Osteocyte (in vitro differentiated cells): ENCODE measurements at places on chromosomes 6 and 20. TPM values are rescaled to one million over a fixed set of nuclear protein-coding genes. Genes with fewer than 3 reads are reported as not detected.

Gene OR2J3
- total RNA-seq, result not detected in 2 replicates

- peaks cover 5% of the 10 kb centered on the region for H3K36me3 ChIP-seq
- peaks cover 15% of the 10 kb centered on the region for H3K4me1 ChIP-seq
- no peaks in the 10 kb centered on the region for H3K27me3 ChIP-seq
- DNase-seq, result no peak
- no peak overlapping the region for H3K4me3 ChIP-seq
Observed at GRCh38 chr6:20572940-20573339, 38.7 kb downstream of the CDKAL1 start.

DNA sequence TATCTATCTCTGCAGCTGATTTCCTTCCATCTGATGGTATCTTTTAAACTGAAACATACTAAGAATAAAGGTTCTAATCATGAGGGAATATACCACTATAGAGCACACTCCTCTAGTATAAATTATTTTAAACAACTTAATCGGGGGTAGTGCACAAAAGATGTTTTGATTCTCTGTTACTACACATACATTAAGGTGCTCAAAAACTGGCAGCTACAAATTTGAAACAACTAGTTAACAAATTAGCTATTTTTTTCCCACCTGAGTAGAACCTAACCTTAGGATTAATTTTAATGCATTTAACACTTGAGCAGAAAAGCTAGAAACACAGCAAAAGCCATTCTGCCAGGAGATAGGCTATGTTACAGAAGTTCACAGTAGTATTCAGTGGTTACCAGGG, 23.0 kb downstream of the CCNC start:
- H3K27me3 ChIP-seq, result no peaks in the 10 kb centered on the region
- no peaks in the 10 kb centered on the region for H3K4me1 ChIP-seq
- H3K4me3 ChIP-seq, result no peak overlapping the region
- H3K36me3 ChIP-seq, result peaks cover 51% of the 10 kb centered on the region

DNA sequence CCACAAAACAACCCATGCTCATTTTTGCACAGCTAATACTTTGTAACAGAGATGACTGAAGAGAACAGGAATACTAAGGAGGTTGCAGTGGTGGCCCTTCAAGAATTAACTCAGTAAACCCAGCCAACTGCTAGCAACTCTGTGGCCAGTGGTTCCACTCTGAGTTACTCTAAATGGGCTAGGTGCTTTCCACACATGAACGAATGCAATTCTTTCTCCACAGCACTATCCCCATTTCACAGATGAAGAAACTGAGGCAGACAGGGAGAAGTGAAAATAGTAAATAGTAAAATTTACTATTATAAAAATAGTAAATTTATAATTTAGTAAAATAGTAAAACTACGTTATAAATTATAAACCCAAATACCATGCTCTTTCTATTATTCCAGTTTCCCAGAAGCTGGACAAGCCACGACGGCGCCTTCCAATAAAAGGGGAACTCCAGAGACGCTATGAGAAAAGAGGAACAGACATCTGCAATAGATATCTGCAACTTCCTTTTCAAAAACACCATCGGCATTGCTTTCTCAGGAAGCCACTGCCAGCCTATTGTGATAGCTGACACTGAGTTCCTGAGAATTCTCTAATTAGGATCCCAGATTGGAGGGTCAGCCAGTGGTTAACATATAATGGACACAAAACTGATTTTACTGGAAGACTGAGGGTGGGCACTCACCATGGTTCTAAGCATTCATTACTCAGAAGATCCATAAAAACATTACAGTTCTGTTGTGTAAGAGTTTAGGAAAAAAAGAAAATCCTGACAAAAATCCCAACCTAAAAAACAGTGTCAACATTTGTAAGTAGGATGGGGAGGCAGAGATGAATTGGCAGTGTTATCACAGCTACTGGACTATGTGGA, 16.2 kb downstream of the FKBP1A start:
- peak; percentile 17 for DNase-seq
- H3K27me3 ChIP-seq, result no peaks in the 10 kb centered on the region
- no peak overlapping the region for H3K27ac ChIP-seq
- H3K4me3 ChIP-seq, result no peak overlapping the region

GRCh38 chr6:134235937-134236751, 81.8 kb downstream of the SGK1 start:
- no peak overlapping the region for H3K27ac ChIP-seq
- no peaks in the 10 kb centered on the region for H3K36me3 ChIP-seq

DNA sequence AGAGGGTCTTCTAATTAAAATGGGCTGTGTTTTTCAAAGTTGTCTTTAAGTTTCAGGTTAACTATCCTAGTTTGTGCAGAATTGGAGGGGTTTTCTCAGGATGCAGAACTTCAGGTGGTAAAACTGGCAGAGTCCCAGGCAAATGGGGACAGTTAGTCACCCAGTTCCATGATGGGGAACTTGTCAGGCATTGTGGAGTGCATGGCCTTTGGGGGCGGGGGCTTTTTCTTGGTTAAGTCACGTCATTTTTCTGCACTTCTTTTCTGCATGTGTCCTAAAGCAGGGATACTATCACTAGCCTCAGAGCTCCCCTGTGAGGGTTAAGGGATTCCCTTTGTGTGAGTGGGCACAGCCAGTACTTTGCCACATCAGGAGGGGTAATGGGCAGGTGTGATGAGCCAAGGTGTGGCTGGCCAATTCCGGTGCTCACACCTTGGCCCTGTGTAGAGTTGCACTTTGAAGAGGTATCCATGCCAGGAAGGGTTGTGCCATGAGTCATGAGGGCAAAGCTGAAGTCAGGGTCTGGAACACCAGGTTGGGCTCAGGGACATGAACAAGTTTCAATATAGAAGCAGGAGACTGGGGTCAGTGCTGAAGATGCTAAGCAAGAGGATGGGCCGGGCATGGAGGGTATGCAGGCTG, 126.0 kb upstream of the RREB1 start:
- no peak overlapping the region for H3K27ac ChIP-seq
- DNase-seq, result no peak
- peaks cover 2% of the 10 kb centered on the region for H3K27me3 ChIP-seq
- no peaks in the 10 kb centered on the region for H3K36me3 ChIP-seq
- no peak overlapping the region for H3K4me3 ChIP-seq

- H3K27ac ChIP-seq, result no peak overlapping the region
- H3K27me3 ChIP-seq, result no peaks in the 10 kb centered on the region
- no peak for DNase-seq
- H3K4me3 ChIP-seq, result no peak overlapping the region
- peaks cover 4% of the 10 kb centered on the region for H3K36me3 ChIP-seq
Observed at GRCh38 chr6:161011492-161012480, 20.2 kb downstream of the MAP3K4 start.

DNA sequence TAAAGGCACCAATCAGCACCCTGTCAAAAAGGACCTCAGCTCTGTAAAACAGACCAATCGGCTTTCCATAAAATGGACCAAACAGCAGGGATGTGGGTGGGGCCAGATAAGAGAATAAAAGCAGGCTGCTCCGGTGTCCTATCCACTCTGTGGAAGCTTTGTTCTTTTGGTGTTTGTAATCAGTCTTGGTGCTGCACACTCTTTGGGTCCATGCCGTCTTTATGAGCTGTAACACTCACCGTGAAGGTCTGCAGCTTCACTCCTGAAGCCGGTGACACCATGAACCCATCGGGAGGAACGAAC, 7.3 kb upstream of the PXDC1 start:
- DNase-seq, result no peak
- H3K27me3 ChIP-seq, result no peaks in the 10 kb centered on the region
- peak overlapping the region; percentile 63 for H3K27ac ChIP-seq
- H3K4me1 ChIP-seq, result peaks cover 55% of the 10 kb centered on the region
- H3K4me3 ChIP-seq, result no peak overlapping the region

- DNase-seq, result no peak
- peak overlapping the region; percentile 95 for H3K27ac ChIP-seq
- no peaks in the 10 kb centered on the region for H3K27me3 ChIP-seq
Observed at GRCh38 chr20:5949943-5950270, 426 bp downstream of the TRMT6 start.

GRCh38 chr6:108561742-108562502, 1.2 kb downstream of the FOXO3 start:
- H3K27me3 ChIP-seq, result no peaks in the 10 kb centered on the region
- H3K4me3 ChIP-seq, result peak overlapping the region; percentile 94
- no peak for DNase-seq
- peak overlapping the region; percentile 93 for H3K27ac ChIP-seq

DNA sequence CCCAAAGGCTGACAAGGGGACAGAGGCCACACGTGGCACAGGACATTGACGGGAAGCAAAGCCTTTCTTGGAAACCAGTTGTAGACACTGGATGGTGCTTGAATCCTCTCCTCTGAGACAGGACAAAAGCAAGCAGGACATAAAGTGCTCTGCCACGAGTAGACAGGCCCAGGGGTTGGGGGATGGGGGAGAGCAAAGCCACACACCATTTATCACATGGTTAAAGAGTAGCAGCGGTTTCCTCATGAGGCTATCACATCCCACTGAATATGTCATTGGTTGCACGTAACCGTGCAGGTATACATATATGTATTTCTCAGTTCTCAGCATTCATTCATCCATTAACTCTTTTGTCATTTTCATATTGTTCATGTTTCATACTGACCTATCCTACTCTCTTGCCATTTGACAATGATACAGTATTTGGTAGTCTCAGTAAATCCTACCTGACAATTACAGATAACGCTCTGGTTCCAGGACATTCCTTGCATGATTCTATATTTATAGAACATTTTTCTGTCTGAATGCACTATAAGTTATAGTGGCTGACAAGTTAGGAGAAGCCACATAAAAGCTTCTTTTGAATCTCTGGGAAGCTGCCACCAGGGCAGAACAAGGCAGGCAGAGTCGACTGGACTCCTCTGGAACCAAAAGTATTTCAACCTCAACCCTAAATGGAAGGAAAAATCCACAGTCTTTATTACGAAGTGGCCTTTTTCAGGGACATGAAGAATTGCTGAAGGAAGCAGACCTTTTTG, 23.5 kb downstream of the METTL24 start:
- no peak overlapping the region for H3K27ac ChIP-seq
- no peaks in the 10 kb centered on the region for H3K36me3 ChIP-seq
- DNase-seq, result no peak
- peaks cover 2% of the 10 kb centered on the region for H3K4me1 ChIP-seq

DNA sequence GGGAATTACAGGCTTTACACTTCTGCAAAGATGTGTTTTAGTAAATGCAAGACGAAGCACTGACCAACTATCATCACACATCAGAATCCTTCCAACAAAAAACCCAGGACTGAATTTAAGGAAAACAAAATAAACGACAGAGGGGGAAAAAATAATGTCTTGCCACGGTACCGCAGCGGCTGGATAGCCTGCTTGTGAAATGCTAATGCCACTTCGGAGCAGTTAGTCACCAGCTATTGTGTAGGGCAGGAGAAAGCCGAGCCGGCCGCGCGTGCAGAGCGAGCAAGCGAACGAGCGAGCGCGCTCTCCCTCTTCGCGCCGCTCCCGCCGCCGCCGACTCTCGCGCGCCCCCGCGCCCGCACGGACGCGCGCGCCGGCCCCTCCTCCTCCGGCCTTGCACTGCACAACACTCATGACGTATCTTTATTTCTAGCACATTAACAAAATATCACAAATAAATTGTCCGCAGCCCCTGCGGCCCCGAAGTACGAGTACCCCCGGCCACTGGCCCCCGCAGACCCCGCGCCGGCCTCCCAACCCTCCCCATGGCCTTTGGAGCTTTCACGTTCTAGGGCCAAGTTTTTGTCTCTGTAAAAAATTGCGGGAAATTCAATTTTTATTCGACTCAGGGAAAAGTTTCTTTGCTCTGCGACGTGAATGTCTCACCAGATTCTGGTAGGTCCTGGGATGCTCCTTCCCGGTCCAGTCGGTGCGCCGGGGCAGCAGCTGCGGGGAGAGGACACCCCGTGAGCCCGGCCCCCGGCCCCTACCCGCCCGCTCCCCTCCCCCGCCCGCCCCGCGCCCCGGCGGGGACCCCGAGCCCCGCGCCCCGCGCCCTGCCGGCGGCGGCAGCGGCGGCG, 1.0 kb downstream of the PHIP start:
- peaks cover 7% of the 10 kb centered on the region for H3K27me3 ChIP-seq
- DNase-seq, result peak; percentile 96
- peak overlapping the region; percentile 83 for H3K4me3 ChIP-seq
- H3K36me3 ChIP-seq, result peaks cover 1% of the 10 kb centered on the region
- H3K27ac ChIP-seq, result peak overlapping the region; percentile 93
- peaks cover 46% of the 10 kb centered on the region for H3K4me1 ChIP-seq

DNA sequence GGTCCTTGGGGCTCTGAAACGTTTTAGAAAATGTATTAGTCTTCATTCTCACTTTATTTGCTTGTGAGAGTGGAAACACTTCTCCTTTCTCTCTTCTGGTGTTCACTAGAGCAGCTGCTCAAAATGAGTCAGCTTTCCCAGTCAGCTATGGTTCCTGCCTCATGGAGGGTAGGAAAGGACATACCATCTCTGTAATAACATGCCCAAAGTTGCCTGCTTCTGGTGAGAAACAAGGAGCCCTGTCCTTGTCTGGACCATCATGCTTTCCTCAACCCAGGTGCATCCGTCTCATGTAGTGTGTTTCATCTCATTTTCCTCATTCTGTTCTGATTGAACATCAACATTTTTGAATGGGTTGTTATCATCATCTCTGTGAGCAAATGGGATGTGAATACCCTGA, 17.1 kb upstream of the TINAG start:
- no peak overlapping the region for H3K4me3 ChIP-seq
- H3K36me3 ChIP-seq, result no peaks in the 10 kb centered on the region
- no peak for DNase-seq
- peaks cover 31% of the 10 kb centered on the region for H3K4me1 ChIP-seq
- peak overlapping the region; percentile 23 for H3K27ac ChIP-seq
- H3K27me3 ChIP-seq, result no peaks in the 10 kb centered on the region

DNA sequence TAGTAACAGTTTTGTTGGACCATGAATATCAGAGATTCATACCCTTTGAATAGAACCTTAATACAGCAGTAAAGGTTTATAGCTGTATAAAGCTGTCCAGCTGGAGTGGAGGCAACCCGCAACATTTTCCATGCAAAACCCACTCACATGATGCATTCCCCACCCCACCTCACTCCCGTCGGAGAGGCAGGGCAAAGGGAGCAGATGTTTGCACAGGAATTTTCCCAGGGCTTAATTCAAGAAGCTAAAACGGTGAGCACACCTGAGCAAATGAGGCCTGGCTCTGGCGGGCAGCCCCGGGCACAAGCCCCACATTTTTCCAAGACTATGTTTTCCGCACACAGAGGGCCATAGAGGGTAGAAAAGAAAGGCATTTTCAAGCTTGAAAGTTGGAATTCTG, 191.7 kb downstream of the FOXC1 start:
- no peaks in the 10 kb centered on the region for H3K27me3 ChIP-seq
- no peak for DNase-seq
- peaks cover 48% of the 10 kb centered on the region for H3K4me1 ChIP-seq
- H3K27ac ChIP-seq, result peak overlapping the region; percentile 88

GRCh38 chr20:46870041-46870440, 24.6 kb upstream of the EYA2 start:
- no peak overlapping the region for H3K4me3 ChIP-seq
- no peak overlapping the region for H3K27ac ChIP-seq
- H3K36me3 ChIP-seq, result peaks cover 1% of the 10 kb centered on the region
- no peak for DNase-seq

DNA sequence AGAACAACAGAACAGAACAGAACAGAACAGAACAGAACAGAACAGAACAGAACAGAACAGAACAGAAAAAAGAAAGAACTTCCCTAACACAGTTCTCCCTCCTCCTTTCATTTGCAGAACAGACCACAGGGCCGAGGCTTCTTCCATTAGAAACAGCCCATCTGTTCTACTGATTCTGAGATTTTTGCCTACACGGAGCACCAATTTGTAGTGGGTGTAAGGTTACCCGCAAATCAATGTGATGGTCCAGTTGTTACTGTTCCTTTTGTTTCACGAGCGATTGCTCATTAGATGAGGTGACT, 734 bp upstream of the OGFRL1 start:
- H3K27me3 ChIP-seq, result no peaks in the 10 kb centered on the region
- H3K4me1 ChIP-seq, result peaks cover 42% of the 10 kb centered on the region
- H3K27ac ChIP-seq, result peak overlapping the region; percentile 72
- peak overlapping the region; percentile 70 for H3K4me3 ChIP-seq
- no peaks in the 10 kb centered on the region for H3K36me3 ChIP-seq

- peaks cover 8% of the 10 kb centered on the region for H3K4me1 ChIP-seq
- H3K27ac ChIP-seq, result no peak overlapping the region
- no peak for DNase-seq
- H3K27me3 ChIP-seq, result peaks cover 5% of the 10 kb centered on the region
Observed at GRCh38 chr6:39693206-39693605, 32.0 kb downstream of the KIF6 start.
